ENCODE measurements at places on chromosomes 11 and 22.
A peak's percentile ranks its signal among the peaks of the same experiment; 100 is the strongest.

DNA sequence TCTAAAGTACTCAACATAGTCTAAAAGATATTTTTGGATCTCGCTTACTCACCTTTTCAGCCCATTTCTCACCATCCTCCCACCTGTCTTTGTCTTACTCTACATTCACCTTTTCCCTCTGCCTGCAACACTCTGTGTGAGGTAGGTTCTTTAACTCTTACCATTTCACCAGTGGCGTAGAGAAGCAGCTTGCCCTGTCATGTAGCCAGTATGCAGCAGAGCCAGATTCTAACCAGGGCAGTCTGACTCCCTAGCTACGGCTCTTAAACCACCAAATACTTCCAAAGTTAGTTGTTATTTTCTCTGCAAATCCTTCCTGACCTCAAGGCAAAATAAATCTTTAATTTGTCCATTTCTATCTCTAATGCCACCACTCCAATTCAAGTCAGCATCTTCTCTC lies 7.5 kb downstream of the ALG8 start:
- DNase-seq, result no peak

DNA sequence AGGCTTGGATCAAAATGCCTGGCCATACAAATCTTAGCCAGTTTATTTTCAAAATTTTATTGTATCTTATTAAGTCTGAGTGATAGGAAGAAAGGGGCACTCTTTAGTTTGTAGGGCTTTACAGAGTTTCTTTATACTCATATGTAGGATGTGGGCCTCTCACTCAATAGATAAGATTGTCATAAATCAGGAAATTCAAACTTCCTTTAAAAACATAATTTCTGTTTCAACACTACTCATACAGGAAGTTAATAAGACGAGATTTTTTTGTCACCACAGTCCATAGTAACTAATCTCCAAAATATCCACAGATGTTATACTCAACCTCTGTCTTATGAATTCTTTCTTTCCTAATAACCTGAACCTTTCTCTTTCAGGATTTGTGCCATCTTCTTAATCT lies 13.3 kb upstream of the OR56B4 start:
- no peak for DNase-seq

DNA sequence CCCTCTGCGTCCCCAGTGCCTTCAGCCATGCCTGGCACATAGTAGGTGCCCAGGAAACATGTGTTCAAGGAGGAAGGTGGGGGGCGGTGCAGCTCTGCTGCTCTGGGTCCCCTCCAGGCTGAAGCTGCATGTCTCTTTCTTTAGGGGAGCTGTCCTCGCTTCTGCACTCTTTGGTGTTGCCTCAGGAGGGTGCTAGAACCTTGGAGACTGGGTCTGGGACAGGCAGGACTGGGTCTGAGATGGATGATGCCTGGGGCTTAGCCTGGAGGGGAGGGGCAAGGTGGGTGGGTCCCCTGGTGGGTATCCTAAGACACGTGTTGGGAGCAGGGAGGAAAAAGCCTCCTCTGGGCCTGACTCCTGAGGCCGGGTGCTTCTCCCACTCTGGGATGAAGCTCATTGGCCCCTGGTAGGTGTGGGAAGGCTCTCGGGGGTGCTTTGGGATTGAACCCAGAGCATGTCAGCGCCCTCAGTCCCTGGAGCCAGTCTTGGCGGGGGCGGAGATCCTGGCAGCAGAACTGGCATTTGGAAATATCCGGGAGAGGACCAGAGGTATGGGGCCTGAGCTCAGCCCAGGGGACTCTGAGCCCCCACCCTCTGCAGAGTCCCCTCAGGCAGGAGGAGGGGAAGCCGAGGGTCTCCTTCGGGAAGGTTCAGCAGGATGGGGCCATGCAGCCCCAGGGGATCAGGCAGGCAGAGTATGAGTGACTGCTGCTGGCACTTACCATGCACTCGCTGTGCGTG lies 6.7 kb upstream of the GSTP1 start:
- DNase-seq, result no peak

DNA sequence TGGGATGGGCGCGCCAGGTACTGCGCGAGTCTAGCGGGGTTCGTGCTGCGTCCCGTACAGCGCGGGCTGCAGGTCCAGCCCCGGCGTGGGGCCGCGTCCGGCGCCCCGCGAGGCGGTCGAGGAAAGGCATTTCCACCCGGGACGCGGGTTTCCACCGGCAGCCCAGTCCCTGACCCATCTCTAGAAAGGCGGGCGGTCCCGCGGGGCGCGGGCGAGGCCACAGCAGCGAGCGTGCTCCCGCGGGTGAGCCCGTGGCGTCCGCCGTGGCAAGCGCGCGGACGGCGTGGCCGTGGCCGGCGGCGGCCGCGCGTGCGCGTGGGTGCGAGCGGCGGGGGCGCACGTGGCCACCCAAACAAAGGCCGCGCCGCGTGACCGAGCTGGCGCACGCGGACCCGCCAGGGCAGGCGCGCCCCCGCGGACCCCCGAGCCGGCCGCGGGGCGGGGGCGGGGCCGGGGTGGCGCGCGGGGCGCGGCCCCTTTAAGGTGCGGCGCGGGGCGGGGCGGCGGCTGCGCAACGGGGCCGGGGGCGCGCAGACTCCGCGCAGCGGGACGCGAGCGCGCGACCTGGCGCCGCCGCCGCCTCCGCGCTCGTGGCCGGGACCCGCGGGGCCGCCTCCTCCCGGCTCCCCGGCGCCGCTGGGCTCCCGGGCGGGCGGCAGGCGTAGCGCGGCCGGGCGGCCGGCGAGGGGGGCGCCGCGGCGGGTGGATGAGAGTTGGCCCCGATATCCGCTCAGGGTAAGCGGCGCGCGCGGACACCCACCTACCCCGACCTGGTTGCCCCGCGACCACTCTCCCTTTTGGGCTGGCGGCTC lies 39.3 kb upstream of the CELSR1 start:
- no peak for DNase-seq

- DNase-seq, result no peak
Measured at GRCh38 chr11:61380884-61381283, 11.5 kb upstream of the TMEM216 start.

GRCh38 chr22:17149076-17149815 lies 9.8 kb downstream of the HDHD5 start:
- DNase-seq, result no peak

- no peak for DNase-seq
Measured at GRCh38 chr22:39030705-39031104, 9.8 kb downstream of the APOBEC3D start.

DNA sequence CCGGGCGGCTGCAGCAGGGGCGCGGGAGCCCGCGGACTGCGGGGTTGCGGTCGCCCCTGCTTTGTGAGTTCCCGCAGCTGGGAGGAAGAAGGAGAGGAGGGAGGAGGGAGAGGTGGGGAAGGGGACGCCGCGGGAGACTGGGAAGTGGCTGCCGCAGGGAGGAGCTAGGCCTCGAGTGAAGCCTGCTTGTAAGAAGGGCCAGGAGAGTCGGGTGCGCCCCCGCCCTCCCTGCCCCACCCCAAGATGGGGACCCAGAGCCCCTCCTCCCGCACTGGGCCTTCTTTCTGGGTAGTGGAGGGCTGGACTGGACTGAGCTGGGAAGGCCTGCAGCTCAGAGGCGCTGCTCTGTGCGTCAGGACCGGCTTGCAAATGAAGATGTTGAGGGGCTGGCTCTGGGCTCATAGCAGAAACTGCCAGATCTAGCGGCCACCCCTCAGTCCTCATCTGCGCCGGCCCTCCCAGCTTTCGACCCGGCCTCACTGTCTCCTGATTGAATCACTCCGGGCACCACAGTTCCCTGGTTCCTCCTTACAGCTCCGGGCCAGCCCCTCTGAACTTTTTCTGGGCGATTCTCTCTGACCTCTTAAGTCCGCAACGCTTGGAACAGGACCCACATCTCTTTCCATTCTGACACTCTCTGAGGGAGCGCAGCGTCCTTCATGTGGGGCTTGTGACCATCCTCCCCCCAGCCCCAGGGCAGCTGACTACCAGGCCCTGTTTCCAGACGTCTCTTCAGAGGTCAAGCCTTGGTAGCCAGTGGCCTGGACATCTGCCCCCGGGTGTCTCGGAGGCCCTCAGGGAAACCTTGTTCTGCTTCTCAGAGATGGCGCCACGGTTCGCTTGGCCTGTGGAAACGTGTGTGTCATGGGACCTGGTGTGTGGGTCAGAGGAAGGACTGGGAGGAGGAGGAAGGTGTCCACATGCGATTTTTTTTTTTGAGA lies 21.9 kb downstream of the SERPINH1 start:
- DNase-seq, result no peak

GRCh38 chr22:44546686-44547310 lies 48.8 kb upstream of the RTL6 start:
- DNase-seq, result no peak

DNA sequence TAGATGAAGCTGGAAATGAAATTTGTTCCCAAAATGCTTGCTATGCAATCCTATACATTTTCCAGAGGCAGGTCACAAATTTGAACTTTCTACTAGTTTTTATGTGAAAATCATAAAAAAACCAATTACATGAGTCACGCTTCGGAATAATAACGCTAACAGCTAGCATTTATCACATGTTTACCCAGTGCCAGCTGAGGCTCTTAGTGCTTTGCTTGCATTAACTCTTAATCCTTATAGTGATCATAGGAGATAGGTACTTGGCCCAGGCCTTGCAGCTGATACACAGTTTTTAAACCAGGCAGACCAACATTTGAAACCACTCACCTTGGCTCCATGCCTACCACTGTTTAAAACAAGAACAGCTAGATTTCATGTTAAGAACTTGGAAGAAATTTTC lies 131.8 kb upstream of the RAG2 start:
- DNase-seq, result no peak

DNA sequence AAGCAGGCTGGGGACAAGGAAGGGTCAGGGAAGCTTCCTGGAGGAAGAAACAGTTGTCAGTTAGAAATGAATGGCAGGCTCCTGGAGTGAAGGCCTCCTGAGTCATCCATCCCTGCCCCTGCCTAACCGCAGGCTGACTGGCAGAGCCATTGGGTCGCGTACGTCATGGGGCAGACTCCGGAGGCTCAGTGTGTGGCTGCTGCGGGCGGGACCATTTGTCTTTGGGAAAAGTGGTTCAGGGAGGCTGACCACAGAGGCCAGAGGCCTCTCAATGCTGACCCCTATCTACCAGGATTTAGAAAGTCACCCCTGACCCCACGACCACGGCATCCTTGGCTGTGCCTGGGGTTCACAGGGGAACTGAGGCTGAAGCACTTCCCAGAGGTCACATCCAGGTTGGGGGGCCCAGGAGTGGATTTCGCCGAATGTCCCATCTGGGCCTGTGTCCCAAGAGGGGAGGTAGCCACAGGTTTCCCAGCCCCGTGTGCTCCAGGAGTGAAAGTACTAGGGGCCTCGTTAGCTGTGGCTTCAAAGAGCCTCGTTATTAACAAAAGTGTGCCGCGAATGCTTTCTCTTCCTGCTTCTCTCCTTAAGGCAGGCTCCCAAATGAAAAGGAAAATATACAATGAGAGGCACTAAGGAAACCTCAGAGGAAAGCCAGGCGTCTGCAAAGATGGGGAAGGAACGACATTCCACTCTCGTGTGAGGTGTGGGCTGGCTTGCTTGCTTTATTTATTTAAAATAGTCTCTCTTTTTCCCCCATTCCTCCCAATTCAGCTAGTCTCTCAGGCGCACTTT lies 58.9 kb downstream of the FLRT1 start:
- peak; percentile 11 for DNase-seq

DNA sequence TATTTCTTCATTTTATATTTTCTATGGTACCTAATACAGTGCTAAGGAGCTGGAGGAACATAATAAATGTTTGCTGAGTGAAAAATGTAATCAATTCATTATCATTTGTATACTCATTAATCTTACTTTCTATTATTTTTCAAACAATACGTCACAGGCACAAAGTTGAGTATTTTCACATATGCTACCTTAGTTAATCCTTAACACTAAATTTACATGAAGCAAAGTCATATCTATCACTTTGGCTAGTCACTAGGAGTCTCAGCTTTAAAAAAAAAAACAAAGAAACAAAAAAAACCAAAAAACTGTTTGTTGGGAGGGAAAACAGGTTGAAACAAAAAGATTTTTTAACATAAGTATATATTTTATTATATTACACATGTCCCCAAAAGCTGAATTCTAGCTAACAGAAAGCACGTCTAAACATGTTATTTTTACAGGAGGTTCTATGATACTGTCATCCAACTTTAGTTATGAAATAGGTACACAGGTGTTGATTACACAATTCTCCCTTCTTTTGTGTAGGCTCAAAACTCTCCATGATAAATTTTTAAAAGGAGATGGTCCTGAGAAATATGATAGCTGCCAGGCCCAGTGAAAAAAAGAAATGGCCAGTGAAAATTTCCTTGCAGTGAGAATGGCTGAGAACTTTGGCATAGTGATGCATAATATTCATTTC lies 14.3 kb downstream of the HPS5 start:
- no peak for DNase-seq

GRCh38 chr11:105907319-105907718 lies 114.7 kb downstream of the MSANTD4 start:
- DNase-seq, result no peak

- DNase-seq, result no peak
Measured at GRCh38 chr11:66052664-66052982, 459 bp downstream of the SF3B2 start.

GRCh38 chr11:72589802-72590761 lies 84.1 kb downstream of the PDE2A start:
- DNase-seq, result no peak

GRCh38 chr11:121291896-121292494 lies 576 bp upstream of the SC5D start:
- no peak for DNase-seq

DNA sequence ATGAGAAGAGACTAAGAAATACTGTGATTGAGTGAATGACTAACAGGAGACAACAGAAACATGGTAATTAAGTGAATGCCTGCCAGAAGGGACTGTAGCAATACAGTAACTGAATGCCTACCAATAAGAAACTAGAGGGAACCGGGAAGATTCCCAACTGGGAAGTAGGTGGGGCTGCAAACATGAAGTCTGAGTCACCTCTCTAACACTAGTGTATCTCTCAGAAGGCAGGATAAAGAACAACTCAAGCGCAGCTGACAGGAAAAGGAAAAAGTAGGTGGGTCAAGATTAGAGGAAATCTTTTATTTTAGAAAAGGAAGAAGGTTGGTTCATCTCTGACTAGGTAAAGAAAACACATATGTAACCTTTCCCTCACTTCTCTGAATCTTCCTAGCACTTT lies 14.0 kb downstream of the C11orf42 start:
- peak; percentile 65 for DNase-seq

GRCh38 chr11:65744026-65744698 lies 23.6 kb upstream of the RNASEH2C start:
- no peak for DNase-seq

GRCh38 chr11:72326151-72326848 lies 82.3 kb upstream of the PHOX2A start:
- no peak for DNase-seq

DNA sequence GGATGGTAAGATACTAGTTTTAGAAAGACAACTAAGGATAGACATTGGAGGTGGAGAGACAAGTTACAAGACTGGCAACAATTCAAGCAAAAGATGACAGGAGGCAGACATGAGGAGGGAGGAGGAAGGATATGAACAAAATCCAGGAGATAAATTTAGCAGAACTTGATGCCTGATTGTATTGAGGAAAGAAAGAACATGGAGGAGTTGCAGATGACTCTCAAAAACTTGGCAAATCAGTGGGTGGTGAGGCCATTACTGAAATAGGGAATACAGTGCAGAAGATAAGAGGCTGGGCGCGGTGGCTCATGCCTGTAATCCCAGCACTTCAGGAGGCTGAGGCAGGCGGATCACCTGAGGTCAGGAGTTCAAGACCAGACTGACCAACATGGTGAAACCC lies 2.7 kb upstream of the UPB1 start:
- DNase-seq, result no peak

Data from HFF-Myc (cell line).